Activated CD4-positive, alpha-beta memory T cell treated with anti-CD3 and anti-CD28 coated beads, Interleukin-2, amount 10 ng/mL, durations not matched to agents 7 days and 5 days (primary cell): ENCODE measurements at places on chromosomes 2 and 18. TPM values are rescaled to one million over a fixed set of nuclear protein-coding genes. Genes with fewer than 3 reads are reported as not detected.

Gene TSN
- 52.7 TPM for total RNA-seq

Gene HAUS1
- 59.2 TPM for total RNA-seq

Gene IL18RAP
- 9.6 TPM for total RNA-seq

GRCh38 chr2:2902547-2903281 is 474.9 kb downstream of the EIPR1 start:
- DNase-seq: no peak

DNA sequence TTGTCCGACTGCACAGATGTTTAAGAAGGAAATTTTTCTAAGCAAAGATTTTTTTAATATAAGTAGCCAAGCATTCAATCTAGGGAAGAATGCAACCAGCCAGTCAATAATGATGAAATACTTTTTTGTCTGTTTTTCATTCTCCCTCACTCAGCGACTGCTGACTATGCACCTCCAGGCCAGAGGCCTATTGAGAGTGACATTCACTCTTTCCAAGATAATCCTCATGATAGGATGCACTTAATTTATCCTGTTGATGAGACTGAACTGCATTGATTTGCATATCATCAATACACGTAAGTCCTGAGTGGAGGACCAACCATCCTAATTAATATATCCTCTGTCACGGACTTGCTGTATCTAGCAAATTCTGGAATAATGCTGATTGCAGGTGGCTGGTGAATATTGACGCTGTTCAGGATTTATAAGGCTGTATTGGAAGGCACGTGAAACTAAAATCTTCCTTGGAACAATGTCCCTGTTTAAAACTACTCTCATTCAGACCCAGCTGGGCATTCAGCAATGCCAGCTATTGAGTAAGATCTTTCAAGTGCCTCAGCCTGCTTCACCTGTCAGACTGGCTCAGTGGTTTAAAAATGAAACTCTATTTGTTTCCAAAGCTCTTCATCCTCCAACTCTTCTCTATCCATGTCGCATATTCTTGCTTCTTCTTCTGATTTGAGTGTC is 142.2 kb downstream of the MAP2 start:
- DNase-seq: no peak

DNA sequence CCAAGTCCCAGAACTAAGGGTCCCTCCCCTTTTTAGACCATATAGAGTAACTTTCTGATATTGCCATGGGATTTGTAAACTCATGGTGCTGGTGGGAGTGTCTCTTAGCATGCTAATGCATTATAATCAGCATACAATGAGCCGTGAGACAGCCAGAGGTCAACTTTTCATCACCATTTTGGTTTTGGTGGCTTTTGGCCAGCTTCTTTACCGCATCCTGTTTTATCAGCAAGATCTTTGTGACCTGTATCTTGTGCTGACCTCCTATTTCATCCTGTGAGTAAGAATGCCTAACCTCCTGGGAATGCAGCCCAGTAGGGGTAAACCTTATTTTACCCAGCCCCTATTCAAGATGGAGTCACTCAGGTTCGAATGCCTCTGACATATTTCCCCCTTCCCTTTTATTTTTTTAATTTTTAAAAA is 148.2 kb downstream of the PHLPP1 start:
- no peak for DNase-seq

- DNase-seq: no peak
These were observed 83.1 kb downstream of the EDAR start for GRCh38 chr2:108905906-108906305.

GRCh38 chr2:163779970-163780597 is 44.3 kb upstream of the FIGN start:
- DNase-seq: no peak

- DNase-seq: no peak
These were observed 218.0 kb upstream of the CWC22 start for GRCh38 chr2:180225118-180225517.

DNA sequence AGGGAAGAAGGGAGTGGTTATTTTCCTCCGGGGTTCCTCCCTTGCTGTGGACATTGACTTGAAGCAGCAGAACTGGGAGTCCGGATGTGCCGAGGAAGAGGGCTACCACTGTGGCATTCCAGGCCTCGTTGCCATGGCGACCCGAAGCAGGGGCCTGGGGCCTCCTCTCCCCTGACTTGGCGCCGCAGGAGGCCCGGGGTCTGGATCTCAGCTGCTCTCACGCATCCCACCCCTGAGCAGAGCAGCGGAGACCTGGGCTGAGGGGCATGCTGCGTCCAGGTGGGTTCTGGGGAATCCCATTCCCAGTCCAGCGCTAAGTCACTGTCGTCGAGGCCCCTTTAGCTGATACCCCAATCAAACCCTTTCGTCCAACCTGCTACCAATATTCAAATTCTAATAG is 100.2 kb downstream of the BCL11A start:
- DNase-seq: no peak

GRCh38 chr2:47992671-47993070 is 86.4 kb upstream of the FBXO11 start:
- no peak for DNase-seq

GRCh38 chr2:241804326-241805229 is 4.4 kb upstream of the NEU4 start:
- no peak for DNase-seq

DNA sequence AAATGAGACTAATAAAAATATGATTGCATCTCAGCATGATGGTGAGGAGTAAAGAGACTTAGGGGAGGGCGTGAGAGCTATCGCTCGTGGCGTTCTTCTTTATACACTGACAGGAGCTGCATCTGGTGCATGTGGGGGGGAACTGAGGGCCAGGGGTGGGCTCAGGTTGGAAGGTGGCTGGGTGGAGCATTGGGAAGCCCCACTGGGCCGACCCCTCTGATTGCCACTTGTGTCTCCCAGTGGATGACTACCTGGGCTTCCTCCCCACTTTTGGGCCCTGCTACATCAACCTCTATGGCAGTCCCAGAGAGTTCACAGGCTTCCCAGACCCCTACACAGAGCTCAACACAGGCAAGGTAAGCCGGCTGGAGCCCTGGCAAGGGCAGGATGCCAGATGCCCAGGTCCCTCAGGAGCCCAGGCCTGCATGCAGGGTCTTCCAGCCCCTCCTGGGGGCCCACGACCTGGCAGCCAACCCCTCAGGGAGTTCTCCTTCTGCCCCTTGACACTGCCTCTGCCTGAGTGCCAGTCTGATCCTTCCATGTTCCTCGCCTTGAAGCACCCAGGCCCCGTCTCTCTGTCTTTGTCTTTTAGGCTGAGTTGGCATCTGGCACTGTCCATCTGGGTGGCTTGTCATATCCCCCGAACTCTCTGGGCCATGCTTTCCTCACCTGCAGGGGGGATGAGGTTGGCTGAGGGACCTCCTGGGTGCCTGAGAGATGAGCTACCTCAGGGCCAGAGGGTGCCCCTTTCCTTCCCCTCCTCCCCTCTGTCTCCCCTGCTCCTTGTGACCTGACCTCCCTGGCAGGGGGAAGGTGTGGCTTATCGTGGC is 97.7 kb downstream of the DYSF start:
- no peak for DNase-seq
